ENCODE measurements at places on chromosomes 12 and 14.
A peak's percentile ranks its signal among the peaks of the same experiment; 100 is the strongest.

- DNase-seq = no peak
These were observed 58.5 kb upstream of the PPP4R3A start for GRCh38 chr14:91568626-91569025.

- DNase-seq = no peak
These were observed 169.1 kb upstream of the AVPR1A start for GRCh38 chr12:63319936-63320633.

DNA sequence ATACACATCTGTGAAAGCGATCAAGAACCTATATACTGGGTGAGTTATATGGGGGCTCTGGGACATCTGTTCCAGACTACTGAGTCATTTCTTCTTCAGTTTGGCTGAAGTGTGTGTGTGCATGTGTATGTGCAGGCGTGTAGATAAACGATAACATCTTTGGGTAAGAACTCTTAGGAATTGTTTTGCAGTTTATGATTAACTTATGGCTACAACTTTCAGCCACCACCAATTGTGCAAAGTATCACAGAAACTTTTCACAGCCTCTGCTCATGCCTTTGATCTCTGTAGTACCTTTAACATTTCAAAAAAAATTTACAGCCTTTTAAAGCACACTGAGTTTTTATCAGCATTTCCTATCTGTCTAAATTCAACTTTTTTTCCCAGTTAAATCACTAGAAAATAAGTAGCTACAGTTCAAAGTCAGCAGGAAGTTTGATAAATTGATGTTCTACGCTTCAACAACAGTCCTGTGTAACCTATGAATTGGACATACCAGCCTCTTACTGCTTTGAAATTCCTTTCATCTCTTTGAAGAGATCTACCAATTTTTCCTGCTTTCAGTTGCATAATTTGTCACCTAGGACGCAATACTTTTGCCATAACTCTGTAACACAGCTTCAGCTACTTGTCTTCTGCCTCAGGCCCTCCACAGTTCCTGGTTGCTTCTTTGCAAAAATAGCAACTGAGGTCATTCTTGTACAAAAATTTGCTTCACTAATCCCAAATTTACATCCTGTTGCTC lies 43.0 kb downstream of the PPM1H start:
- no peak for DNase-seq

GRCh38 chr14:91173221-91173670 lies 59.4 kb downstream of the DGLUCY start:
- DNase-seq = peak; percentile 62

GRCh38 chr14:96134508-96134907 lies 70.1 kb upstream of the BDKRB2 start:
- DNase-seq = no peak

DNA sequence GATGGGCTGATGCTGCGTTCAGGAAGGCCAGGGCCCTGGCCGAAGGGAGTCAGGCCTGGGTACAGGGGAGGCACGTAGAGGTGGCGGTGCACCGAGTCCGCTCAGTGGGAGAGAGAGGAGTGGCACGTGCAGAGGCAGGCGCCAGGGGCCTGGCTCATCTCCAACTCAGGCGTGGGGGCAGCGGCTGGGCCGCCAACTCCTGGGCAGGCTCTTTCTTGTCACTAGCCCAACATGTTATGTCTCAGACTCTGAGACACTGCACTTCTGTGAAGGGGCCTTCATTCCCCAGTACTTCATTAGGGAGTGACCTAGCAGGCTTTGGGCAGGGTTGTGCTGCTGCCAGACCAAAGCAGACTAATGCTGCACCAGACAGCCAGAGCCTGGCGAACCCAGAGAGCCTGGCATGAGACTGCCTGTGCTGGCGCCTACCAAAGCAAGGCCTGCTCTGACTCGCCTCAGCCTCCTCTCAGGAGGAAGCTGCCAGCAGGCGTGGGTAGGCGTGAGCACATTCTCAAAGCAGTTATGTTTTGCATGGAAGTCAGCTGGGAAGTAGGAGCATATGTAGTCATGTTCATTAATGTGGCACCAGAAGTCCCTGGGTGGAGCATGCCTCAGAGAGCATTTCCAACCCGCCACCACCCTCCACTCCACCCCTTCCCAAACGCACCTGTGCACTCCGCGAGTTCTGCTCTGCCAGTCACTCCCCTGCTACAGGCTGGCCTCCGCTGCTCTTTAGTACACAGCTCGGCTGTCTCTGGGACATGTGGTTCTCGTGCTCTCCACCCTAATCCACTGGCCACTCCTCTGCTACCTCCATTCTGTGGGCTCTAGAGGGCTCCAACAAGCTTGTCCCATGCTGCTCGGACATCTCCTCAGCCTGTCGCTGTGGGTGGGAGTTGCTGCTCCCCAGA lies 9.7 kb downstream of the CKB start:
- DNase-seq = no peak

GRCh38 chr12:6742834-6743233 lies 10.1 kb downstream of the MLF2 start:
- DNase-seq = no peak

DNA sequence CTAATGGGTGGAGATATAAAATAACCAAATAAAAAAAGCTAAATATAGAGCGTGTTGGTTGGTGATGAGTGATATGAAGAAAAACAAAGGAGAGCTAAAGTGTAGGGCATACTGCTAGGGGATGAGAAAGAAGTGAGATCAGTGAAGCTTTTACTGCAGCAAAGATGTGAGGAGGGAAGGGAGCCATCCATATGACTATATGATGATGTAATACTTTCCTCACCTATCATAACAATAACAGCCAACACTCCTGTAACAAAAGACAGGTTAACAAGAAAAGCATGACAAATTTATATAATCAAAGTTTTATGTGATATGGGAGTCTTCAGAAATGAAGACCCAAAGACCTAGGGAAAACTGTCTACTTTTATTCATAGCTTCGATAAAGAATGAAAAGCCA lies 57.4 kb upstream of the LRFN5 start:
- DNase-seq = no peak

- no peak for DNase-seq
These were observed 88.8 kb downstream of the CCDC60 start for GRCh38 chr12:119423285-119423684.

- no peak for DNase-seq
These were observed 137.4 kb upstream of the C14orf180 start for GRCh38 chr14:104442107-104442551.

Data from stimulated activated CD4-positive, alpha-beta T cell treated with anti-CD3 and anti-CD28 coated beads, Interleukin-1b, Interleukin-23, amount 100 ng/mL, for 1 hour (primary cell).